Gastroesophageal sphincter (tissue), 4 donors: ENCODE measurements at places on chromosomes 12 and 14.

DNA sequence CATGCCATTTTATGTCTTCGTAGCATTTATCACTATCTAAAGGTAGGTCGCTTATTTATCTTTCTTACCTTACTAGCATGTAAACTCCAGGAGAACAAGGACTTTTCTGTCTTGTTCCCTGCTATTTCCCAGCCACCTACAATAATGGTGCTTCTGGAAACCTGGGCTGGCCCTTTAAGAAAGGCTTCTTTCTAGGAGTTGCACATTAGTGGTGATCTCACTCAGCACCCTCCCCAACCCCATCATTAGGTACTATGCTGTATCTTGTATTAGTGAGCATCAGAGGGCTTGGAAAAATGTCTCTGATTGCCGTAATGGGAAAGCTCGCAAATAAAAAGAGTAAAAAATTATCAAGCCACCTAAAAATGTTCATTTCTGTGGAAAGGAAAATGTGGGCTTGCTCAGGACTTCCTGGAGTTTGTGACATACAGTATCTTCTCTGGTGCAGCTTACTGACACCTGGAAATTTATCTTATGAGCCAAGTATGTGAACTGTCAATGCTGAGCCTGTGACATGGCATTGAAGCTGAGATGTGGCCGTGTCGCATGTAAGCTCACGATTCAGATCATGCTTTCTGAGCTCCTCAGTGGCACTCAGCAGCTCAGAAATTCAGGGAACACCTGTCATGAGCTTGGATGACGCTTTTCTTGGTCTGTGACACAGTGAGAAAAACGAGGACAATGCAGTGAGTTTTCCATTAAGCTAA lies 12.4 kb downstream of the CCDC92 start:
- no peak for ATAC-seq

DNA sequence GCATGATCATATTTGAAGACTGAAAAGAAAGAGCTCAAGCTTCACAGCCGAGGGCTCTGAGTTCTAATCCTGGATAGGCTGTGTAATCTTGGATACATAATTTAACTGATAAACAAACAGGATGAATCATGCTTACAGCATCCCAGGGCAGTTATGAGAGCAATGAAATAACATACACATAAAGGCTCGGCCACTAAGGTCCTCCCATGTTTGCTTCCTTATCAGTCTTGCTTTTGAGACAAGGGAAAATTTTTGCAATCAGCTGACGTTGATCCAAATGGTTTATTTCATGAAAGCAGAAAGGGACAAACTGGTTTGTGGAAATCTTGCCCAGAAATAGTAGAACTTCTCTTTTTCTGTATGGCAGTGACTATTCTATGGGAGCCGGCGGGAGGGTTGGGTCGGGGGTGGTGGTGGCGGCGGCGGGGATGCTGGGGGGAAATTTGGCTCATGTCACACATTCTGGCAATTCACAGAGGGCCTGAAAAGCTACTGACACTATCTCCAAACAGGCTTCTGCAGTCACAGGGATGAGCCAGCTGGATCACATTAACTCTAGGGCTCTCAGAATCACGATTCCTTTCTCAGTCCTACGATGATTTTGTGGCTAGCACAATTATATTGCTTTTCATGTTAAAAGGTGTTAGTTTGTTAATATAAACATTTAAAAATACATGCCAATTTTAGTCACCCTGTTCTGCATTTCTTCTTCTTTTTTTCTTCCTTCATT lies 124.5 kb downstream of the SLC8A3 start:
- ATAC-seq: no peak

DNA sequence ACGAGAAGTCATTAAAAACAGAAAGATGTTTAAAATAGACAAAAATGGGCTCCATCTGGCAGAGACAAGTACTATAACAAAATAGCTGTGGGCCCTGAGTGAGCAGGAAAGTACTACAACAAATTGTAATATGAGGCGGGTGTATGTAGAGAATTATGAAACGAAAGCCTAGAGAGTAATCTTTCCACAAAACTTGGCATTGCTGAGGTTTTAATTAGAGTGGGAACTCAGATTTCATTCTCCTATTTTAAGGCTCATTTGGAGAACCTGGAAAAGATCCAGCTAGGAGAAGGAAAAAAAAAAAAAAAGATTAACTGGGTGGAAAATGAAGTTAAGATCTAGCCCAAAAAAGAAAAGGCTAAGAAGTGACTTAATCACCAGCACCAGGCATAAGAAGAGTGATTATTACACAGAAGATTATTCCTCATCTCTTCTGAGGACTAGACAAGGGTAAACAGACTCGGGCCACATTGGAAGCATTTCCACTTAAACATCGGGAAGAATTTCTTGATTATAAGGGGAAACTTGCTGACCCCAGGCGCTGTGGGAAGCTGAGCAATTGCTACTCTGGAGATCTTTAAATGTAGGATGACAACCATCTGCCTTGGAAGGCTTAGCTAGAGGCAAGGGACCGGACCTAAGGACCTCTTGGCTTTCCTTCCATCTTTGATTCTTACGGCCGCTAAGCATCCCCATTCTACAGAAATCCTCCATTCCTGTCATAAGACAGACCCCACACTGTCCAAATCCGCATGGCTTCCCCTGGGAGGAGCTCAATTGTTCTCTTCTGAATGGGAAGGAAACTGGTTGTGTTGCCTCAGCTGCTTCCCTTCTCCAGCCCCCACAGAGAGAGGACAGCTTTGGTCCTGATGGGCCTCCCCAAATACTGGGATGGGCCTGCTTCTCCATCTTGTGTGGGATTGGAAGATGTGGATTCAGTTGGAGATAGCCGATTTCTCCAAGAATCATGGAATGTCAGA lies 40.6 kb downstream of the IGF1 start:
- no peak for ATAC-seq

- no peak for ATAC-seq
Observed at GRCh38 chr12:26096036-26096435, 28.8 kb downstream of the BHLHE41 start.

GRCh38 chr12:89695830-89696229 lies 12.8 kb downstream of the ATP2B1 start:
- no peak for ATAC-seq

GRCh38 chr12:57803319-57803893 lies 15.1 kb downstream of the AVIL start:
- ATAC-seq: peak; percentile 71

GRCh38 chr14:72420749-72421474 lies 473.0 kb downstream of the DPF3 start:
- peak; percentile 50 for ATAC-seq

DNA sequence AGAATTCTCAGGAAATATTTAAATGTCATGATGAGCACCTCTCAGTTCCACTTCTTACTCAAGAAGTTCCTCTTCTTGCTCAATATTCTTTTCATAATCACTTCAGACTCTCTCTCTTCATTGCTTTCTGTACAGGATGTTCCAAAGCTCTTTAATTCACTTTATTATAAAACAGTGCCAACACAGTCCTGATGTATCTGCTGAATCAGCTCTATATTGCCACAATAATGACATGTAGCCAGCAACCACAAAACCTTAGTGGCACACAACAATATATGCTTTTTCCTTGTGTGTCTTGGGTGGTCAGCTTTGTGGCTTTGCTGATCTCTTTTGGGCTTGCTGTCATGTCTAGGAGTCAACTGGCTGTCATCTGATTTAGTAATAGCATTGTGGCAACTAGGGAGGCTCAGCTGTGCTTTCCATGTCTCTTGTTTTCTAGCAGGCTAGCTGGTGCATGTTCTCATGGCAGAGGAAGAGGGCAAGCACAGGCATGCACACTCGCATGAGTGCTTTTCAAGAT lies 52.8 kb upstream of the SLC2A13 start:
- ATAC-seq: peak; percentile 82

DNA sequence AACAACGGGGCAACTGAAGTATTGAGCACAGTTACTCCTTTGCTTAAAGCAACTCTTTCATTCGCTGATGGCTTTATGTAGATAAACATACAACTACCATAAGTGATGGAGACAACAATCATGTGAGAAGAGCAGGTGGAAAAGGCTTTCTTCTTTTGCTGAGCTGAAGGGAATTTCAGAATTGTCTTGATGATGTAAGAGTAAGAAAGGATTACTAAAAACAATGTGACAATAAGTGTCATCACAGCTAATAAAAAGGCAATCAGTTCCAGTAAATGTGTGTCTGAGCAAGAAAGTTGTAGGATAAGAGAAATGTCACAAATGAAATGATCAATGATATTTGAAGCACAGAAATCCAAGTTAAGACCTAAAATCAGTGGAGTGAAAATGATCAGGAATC lies 647 bp downstream of the OR6C70 start:
- ATAC-seq: no peak

DNA sequence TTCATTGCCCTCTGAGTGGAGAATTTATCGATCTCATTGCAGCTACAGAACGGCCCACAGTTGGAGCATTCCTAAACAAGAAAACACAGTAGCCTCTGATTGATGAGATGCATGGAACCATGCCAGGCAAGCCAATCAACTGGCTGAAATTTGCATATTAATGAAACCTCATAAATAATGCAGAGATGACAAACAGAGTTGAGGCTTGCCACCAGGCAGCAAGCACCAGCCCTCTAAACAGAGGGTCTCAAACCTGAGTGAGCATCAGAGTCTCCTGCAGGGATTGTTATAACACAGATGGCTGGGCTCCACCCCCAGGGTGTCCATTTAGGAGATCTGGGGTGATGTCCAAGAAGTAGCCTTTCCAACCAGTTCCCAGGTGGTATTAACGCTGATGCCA lies 60.9 kb upstream of the CMKLR1 start:
- no peak for ATAC-seq

GRCh38 chr12:24788886-24789285 lies 160.0 kb downstream of the BCAT1 start:
- no peak for ATAC-seq

- no peak for ATAC-seq
Observed at GRCh38 chr14:104337351-104337750, 199.0 kb downstream of the KIF26A start.

DNA sequence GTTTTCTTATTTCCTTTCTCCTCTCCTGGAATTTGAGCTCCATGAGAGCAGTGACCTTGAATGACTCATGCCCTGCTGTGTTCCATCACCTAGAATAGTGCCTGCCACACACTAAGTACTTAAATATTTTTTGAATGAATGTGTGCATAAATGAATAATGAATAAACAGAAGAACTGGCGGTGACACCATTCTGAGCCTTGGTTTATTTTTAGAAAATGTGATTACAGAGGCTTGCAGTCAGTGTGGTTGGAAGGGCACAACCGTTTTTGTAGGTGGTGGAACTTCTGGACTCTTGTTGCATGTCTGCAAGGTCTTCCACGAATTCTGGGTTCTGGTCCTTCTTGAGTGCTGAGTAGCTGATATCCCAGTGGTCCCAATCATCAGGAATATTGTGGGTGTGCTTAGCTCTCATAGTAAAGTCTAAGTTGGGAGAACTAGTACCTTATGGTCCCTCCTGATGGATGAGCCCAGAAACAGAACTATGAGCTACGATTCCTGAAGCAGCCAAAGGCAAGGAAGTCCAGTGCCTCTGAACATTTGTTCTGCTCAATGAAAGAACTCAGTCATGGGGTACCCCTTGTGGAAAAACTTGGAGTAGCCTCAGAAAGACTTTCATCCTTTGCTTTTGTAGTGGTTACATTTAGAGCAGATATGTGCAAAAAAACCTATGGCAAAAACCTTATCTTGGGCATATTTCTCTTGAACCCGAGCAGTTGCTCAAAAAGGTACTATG lies 28.8 kb upstream of the BHLHE41 start:
- peak; percentile 85 for ATAC-seq

GRCh38 chr12:22089486-22089885 lies 43.5 kb downstream of the CMAS start:
- ATAC-seq: no peak

DNA sequence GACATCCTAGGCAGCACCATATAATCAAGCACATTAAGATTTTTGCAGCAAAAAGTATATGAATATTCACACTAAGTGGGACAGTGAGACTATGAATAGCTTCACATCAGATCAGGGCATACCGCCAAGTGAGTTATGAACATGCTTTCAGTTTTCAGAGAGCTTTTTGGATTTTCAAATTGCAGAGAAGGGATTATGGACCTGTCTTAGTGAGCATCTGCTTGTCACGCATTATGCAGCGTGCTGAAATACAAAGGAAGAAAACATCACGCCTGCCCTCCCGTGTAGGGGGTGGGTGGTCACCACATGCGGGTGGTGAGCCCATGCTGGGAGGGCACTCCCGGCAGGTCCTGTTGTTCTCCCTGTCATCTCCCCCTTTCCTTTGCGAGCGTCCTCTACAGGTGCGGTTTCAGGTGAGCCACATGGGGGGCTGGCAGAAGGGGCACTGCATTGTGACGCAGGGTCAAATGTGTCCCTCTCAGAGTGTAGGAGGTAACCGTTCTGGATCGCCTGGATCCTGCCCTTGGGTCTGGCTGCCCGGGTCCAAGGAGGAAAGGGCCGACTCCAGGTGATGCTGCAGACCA lies 42.6 kb downstream of the TRAF3 start:
- no peak for ATAC-seq

DNA sequence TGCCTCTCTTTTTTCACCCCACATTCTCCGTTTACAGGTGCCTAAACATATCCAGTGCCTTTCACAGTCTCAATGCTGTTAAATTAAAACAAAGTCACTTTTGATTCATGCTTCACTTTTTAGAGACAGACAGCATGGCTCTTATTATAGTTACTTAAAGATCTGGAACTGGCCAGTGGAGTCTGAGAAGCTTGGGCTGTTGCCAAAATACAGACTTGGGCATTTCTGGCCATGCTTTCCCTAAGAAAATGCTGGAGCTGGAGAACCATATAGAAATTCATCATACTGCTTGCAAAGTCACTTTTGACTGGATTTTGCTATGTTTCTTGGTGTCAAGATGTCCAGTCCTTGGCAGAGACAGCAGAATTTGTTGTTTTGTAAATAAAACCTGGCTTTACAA lies 12.2 kb upstream of the GPR68 start:
- ATAC-seq: no peak

DNA sequence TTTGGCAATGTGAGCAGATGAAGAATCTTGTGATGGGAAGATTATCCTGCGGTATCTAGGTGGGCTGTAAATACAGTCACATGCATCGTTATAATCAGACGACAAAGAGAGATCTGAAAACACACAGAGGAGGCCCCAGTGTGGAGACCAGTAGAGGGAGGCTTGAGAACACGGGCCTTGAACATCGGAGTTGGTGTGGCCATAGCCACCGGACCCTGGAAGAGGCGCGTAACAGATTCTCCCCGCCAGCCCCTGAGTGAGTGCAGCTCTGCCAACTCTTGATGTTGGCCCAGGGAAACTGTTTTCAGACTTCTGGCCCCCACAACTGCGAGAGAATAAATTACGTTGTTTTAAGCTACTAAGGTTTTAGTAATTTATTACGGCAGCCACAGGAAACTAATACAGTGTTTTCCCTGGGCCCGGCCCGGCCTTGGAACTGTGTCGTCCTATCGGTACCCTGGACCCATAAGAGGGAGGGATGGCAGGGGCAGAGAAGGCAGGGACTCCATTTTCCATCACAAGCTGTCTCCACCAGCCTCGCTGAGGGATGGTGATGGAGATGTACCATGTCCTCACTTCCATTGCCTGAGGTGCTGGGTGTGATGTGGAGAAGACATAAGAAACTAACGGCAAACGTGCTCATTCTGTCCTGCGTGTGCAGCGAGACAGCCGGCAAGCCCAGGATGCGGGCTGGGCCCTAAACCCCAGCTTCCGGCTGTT lies 91.6 kb downstream of the NTF3 start:
- no peak for ATAC-seq
